ENCODE measurements at places on chromosomes 6 and 20. TPM values are rescaled to one million over a fixed set of nuclear protein-coding genes. Genes with fewer than 3 reads are reported as not detected.

DNA sequence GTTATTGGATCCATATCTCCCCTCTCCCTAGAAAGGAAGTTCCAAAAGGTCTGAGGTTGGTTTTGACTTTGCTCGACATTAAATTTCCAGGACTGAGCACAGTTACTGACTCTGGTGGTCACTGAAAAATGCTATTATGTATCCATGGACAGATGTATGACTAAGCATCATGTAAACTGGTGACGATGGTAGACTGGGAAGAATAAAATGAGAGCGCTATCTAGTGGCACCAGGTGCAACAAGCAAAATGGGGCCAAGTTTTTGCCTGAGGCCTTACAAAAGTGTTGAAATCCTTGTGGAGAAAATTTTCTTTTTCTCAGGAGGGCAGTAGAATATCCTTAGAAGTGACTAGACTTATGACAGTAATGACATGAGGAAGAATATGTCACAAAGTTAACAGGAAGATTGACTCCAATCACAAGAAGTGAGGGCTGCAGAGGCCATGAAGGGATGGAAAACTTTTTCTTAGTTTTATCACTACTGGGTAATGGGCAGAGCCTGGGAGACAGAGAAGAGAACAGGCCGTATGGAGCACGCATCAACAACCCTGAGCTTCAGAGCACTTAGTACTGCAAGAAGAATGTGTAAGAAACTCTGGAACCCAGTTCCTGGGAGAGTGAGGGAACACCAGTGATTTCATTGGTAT is 88.9 kb upstream of the ELOVL5 start:
- H3K4me1 ChIP-seq, result peaks cover 8% of the 10 kb centered on the region
- H3K4me3 ChIP-seq, result no peak overlapping the region
- DNase-seq, result no peak
- H3K27ac ChIP-seq, result no peak overlapping the region

- H3K27me3 ChIP-seq, result no peaks in the 10 kb centered on the region
- no peak overlapping the region for H3K4me3 ChIP-seq
- no peaks in the 10 kb centered on the region for H3K36me3 ChIP-seq
Measured at GRCh38 chr20:10276878-10277580, 58.4 kb downstream of the SNAP25 start.

Gene TAF4
- total RNA-seq, result 15.9 TPM

- DNase-seq, result no peak
- H3K27me3 ChIP-seq, result no peaks in the 10 kb centered on the region
- H3K4me1 ChIP-seq, result peaks cover 7% of the 10 kb centered on the region
- no peak overlapping the region for H3K4me3 ChIP-seq
- H3K36me3 ChIP-seq, result no peaks in the 10 kb centered on the region
Measured at GRCh38 chr6:140572867-140573266, 1198.4 kb upstream of the CITED2 start.

- H3K36me3 ChIP-seq, result no peaks in the 10 kb centered on the region
- H3K4me3 ChIP-seq, result peak overlapping the region; percentile 47
- no peaks in the 10 kb centered on the region for H3K27me3 ChIP-seq
- DNase-seq, result no peak
- peaks cover 17% of the 10 kb centered on the region for H3K4me1 ChIP-seq
Measured at GRCh38 chr20:36573798-36574365, 485 bp downstream of the TGIF2 start.
